ENCODE measurements at places on chromosomes 1 and 21.

- no peaks in the 10 kb centered on the region for H3K27me3 ChIP-seq
- peak; percentile 18 for DNase-seq
- peaks cover 7% of the 10 kb centered on the region for H3K36me3 ChIP-seq
- H3K4me1 ChIP-seq: peaks cover 44% of the 10 kb centered on the region
- H3K4me3 ChIP-seq: peak overlapping the region; percentile 80
Observed at GRCh38 chr1:202958544-202959275, 598 bp upstream of the ADIPOR1 start.

DNA sequence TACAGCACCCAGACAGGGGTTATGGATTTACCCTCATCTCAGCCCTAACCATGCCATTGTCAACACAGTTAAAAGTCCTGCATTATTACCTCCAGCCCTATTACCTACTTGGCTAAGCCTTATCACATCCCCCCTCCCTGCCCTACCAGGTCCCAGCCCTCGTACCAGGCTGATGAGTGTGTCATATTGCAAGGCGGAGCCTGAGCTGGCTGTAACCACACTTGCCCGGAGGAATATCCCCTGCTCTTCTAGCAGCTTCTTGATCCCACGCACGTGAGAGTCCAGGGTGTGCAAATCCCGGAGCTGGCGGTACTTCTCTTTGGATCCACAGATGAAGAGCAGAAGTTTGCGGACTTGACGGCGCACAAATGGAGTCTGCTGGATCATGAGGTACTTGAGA, 87.4 kb downstream of the UBR4 start:
- peaks cover 88% of the 10 kb centered on the region for H3K36me3 ChIP-seq
- no peak overlapping the region for H3K4me3 ChIP-seq
- DNase-seq: no peak
- H3K27me3 ChIP-seq: no peaks in the 10 kb centered on the region
- H3K4me1 ChIP-seq: peaks cover 49% of the 10 kb centered on the region
- no peak overlapping the region for H3K27ac ChIP-seq

DNA sequence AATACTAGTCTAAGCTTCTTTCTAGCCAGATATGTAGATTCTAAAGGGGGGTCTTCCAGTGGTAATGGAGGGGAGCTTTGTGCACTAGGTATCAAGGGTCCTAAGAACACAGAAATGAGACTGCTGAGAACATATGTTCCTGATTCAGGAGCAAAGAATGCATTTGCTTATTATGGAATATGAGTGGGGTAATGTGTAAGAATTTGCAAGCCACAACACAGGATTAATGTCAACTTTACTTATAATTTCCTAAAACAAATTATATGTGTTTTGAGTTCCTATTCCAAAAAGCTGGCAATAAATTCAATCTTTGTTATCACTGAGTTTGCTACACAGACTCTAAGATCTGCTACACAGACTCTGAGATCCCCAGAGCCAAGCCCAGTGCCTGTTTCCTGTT, 357.0 kb upstream of the PTBP2 start:
- no peak overlapping the region for H3K4me3 ChIP-seq
- no peak overlapping the region for H3K27ac ChIP-seq
- no peaks in the 10 kb centered on the region for H3K27me3 ChIP-seq
- H3K36me3 ChIP-seq: no peaks in the 10 kb centered on the region
- H3K4me1 ChIP-seq: peaks cover 6% of the 10 kb centered on the region

DNA sequence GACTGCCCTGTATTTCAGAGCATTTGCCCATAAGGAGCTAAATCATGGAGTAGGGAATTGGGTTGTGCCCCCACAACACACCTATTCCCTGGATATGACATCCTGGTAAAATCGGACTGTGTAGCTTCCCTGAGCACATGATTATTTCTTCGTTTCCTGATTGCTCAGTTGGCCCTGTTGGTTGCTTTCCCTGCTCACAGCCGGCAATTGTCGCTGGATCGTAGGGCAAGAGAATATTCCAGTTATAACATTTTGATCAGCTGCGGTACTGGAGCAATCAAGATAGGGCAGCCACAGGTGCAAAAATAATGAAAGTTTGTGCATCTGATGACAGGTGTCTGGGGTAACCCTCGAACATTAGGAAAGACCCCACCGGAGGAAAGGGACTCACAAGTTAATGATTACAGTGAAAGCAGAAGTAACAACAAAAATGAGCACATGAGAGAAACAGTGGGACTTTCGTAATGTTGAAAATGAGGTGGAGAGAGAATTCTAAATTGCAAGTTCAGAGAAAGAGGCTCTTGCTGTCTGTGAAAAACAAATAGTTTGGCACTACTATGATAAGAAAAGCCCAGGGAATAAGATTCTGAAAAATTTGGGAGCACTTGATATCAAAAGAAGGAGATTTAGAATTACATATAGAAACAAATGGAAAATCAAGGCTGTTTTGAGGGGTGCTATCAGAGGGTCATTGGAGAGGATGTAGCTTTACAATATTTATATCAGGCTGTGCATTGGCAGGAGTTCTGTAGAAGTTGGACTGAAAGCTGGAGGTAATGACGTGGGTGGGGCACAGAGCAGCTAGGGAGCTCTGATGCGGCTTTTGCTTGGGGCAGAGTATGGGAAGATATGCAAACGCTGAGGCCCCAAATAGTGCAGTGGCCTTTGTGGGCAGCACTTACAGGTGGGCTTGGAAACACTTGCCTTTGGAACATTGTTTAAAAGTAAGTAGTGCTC, at the start of gene MAB21L3:
Gene MAB21L3, plus strand, starts transcription at position 833 of the 957 bp plus-strand sequence. CDS start 1,217 bp downstream, outside the sequence.
- no peak within 1 kb of the TSS for H3K4me3 ChIP-seq
- no peaks in the 10 kb centered on the region for H3K4me1 ChIP-seq
- no peak within 1 kb of the TSS for H3K27ac ChIP-seq
- no peaks in the 10 kb centered on the region for H3K36me3 ChIP-seq

- no peaks in the 10 kb centered on the region for H3K27me3 ChIP-seq
- no peaks in the 10 kb centered on the region for H3K36me3 ChIP-seq
- peaks cover 5% of the 10 kb centered on the region for H3K4me1 ChIP-seq
- no peak for DNase-seq
- no peak overlapping the region for H3K27ac ChIP-seq
Observed at GRCh38 chr1:15738416-15739113, 2.5 kb downstream of the SLC25A34 start.

Measured in activated CD4-positive, alpha-beta T cell treated with anti-CD3 and anti-CD28 coated beads, Interleukin-2, amount 10 ng/mL, durations not matched to agents 7 days and 5 days (primary cell).